ENCODE measurements at places on chromosomes 16 and 17. TPM values are rescaled to one million over a fixed set of nuclear protein-coding genes. Genes with fewer than 3 reads are reported as not detected.

- DNase-seq = no peak
Observed at GRCh38 chr16:13606804-13607203, 313.1 kb upstream of the ERCC4 start.

DNA sequence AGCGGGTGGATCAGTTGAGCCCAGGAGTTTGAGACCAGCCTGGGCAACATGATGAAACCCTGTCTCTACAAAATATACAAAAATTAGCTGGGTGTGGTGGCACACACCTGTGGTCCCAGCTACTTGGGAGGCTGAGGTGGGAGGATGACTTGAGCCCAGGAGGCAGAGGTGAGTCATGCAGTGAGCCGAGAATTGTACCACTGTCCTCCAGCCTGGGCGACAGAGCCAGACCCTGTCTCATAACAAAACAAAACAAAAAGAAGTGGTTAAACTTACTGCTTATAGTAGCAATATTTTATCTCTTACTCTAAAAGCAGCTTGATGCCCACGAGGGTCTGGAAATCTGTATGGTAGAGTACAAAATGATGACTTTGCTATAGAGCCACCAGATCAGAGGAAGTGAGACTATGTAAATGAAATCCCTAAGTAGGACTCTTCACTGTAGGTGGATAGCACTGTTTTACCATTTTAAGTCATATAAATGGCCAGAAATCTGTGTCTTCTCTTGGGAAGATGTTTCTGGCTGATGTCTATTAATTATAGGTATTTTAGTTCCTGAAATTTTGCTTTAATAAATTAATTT is 60.4 kb upstream of the MRC2 start:
- no peak for DNase-seq

DNA sequence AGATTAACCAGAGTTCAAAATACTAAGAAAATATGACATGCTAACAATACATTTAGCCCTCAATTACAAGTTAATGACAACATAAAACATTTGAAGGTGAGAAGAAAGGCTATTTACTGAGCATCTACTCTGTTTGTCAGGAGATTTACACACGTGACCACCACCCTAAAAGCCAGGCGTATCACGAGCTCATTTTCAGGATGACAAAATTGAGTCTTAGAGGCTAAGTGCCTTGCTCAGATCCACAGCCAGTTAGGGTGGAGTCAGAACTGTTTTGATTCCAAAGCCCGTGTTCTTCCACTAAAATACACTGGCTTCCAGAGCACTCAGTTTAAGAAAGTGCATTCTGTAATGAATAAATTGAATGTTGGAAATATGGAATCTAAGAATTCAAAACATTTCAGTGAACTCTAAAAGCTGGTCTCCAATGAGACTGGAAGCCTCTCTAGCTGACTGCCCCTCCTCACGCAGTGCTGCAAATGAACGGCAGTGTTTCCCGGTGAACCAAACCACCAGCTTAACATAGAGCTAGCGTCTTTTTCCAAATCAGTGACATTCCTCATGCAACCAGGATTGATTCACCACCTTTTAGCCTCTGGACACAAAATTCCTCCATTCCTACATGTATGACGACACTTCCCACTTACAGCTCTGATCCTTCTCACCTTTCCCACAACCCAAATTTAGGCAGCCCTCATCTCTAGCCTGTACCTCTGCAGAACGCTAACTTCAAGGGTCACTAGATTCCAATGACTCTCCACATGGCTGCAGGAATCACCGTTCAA is 5.9 kb downstream of the ZDHHC7 start:
- DNase-seq = no peak

DNA sequence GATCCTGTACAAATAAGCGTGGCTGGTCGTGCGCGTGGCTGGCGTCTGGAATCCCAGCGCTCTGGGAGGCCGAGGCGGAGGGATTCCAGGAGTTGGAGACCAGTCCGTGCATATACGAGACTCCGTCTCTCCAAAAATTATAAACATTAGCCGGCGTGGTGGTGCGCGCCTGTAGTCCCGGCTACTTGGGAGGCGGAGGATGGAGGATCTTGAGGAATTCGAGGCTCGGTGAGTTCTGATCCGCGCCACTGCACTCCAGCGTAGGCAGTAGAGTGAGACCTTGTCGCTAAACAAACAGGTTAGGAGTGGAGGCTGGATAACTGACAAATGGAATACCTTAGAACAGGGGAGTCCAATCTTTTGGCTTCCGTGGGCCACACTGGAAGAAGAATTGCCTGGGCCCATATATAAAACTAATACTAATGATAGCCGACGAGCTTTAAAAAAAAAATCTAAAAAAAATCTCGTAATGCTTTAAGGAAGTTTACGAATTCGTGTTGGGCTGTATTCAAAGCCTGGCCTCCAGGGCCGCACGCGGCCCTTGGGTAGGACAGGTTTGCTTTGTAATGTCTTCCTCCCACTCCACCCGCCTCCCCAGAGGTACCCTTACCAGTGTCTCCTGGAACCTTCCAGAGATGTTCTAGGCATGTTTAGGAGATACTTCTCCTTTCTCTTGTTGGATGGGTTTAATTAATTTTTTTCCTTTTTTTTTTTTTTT is 909 bp upstream of the RSL1D1 start:
- no peak for DNase-seq

DNA sequence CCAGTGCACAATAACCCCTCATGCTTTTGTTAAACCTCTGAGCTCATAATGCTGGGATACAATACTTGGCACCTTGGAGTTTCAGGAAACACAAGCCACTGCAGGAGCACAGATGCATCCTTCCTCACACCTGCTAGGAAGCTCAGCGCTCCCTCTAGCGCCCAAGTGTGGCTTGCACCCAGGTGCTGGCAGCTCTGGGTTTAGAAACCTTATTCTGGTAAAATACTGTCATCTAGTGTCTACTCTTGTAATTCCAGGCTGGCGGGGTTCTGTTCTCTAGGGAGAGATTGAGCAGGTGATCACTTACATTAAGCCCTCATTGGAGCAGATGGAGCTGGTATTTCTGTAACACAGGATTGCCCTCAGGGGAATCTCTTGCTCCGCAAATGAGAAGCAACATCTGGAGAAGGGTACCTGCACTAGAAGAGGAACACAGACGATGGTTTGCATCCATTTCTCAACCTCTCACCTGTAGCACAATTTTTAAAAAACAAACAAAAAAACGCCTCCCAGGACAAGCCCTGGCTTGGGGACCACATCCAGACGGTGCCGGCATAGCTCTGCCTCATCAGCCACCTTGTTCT is 1.5 kb downstream of the CCL1 start:
- peak; percentile 95 for DNase-seq

- DNase-seq = no peak
Observed at GRCh38 chr17:39643271-39643670, 6.3 kb downstream of the STARD3 start.

DNA sequence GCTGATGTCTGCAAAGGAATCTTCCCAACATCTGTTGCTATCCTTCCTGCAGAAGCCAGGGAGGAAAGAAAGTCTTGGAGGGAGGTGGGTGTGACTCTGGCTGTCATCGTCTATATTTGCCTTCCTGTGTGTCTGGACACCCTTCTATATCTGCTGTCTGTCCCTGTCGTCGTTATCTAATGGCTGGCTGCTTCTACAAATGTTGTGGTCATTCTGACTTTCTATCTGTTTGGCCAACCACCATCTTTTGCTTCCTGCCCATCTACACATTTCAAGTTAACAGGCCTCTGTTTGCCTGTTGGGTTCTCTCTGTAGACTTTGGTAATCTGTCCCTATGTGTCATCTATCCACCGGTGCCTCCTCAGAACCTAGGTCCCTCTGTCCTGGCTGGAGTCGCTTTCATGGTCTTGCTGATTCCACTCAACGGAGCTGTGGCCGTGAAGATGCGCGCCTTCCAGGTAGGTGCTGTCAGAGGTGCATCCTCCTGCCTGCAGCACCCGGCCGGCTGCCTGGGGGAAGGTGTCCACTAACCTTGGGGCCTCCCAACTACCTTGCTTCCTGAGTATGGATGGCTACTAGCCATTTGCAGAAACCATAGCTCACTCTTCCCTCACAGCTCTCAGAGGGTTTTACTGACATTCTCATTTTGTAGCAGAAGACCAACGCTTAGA is 30.2 kb downstream of the ABCC3 start:
- no peak for DNase-seq

GRCh38 chr17:41917679-41918313 is 955 bp downstream of the ACLY start:
- peak; percentile 64 for DNase-seq

DNA sequence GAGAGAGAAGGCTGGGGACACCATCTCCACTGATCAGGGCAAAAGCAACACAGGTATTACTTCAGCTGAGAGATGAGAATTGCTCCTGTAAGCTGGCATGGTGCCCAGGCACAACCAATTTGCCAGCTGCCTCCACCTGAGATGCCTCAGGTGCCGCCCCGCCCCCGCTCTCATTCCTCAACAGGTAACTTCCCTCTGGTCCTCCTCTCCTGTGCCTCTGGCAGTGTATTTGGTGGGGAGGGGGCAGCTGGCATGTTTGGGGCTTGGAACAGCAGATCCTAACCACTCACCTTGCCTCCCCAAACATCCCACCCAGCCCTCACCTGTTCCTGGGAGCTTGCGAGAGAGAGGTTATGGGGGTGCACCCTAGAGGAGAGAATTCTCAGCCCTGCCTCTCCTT is 2.9 kb upstream of the SRCIN1 start:
- DNase-seq = no peak

GRCh38 chr17:57195785-57196460 is 60.4 kb upstream of the MSI2 start:
- DNase-seq = no peak

CNGB1 gene
- total RNA-seq = not detected

NAGS gene
- 0.58 TPM for total RNA-seq

MRC2 gene
- 4.7 TPM for total RNA-seq

GGT6 gene
- total RNA-seq = 31.0 TPM
